Small intestine (tissue), 16 donors: ENCODE measurements at places on chromosomes 5 and 9. TPM values are rescaled to one million over a fixed set of nuclear protein-coding genes. Genes with fewer than 3 reads are reported as not detected.

Gene LMX1B
- 0.13 TPM for polyA plus RNA-seq

DNA sequence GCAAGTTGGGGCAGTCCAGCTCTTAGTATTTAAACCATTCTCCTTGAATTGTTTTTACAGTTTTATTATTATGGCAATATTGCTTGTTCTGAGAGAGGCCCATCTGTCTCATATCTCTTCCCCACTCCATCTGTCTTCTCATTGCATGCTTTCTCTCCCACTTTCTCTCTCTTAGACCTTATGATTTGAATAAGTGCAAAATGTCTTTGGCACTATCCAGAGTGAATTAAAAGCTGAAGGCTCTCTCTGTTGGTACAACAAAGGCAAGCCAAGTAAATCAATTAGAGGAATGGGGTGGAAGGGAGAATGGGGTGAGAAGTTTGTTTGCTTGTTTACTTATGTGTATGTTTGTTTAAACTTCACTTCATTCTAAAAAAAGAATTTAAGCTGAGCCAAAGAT is 195.3 kb upstream of the RFX3 start:
- H3K27ac ChIP-seq = no peak overlapping the region
- no peaks in the 10 kb centered on the region for H3K27me3 ChIP-seq
- no peak for DNase-seq

GRCh38 chr5:90586469-90586868 is 27.9 kb downstream of the ADGRV1 start:
- H3K27me3 ChIP-seq = no peaks in the 10 kb centered on the region
- no peak overlapping the region for H3K27ac ChIP-seq
- DNase-seq = no peak
- no peak overlapping the region for H3K4me3 ChIP-seq
- no peaks in the 10 kb centered on the region for H3K36me3 ChIP-seq

- DNase-seq = no peak
- no peaks in the 10 kb centered on the region for H3K27me3 ChIP-seq
These were observed 133.7 kb downstream of the NUDT12 start for GRCh38 chr5:103428923-103429322.

DNA sequence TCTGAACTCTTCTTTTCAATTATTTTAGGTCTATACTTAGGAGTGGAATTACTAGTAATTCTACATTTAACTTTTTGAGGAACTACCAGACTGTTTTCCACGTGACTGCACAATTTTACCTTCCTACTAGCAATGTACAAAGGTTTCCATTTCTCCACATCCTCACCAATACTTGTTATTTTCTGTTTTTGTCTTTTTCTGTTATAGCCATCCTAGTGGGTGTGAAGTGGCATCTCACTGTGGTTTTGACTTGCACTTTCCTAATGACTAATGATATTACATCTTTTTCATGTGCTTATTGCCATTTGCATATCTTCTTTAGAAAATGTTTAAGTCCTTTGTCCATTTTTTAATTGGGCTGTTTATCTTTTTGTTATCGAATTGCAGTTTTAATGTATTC is 136.9 kb upstream of the EGFLAM start:
- H3K27me3 ChIP-seq = no peaks in the 10 kb centered on the region
- H3K36me3 ChIP-seq = no peaks in the 10 kb centered on the region
